ENCODE measurements at places on chromosomes 5 and 9.

DNA sequence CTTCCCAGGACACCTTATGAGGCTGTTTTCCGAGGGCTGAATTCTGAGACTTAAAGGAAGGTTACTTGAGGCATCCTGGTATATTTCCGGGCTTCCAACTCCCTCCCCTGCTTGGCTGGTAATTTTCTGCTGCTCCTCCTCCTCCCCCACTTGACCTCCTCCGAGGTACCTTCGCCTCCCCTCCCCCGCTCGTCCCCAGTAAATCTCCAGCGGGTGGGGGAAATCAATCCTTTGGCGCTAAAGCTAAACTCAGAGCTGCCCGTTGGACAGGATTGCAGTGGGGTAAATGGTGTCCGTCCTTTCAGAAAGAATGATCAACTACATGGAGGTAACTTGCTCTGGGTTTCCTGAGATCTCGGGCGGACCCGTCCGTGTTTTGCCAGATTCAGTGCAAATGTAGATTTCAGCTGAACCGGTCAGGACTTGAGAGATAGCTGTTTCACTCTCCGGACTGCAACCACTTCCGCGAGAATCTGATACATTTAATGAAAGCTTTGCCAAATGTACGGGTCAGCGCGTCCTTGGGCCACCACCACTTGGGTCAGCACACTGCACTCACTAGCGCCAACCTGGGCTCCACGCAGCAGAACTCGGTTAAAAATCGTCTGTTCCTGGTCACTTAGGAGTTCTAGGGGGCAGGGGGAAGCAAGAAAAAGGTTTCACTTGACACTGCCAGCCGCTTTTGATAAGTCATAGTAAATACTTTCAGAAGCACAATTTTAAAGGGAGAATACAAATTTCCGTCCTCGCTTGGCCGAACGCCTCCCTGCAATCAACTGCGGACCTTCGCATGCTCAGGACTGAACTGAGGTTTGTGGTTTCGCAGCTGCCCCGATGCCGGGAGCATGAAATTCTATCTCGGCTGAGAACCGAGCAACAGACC lies 4.6 kb upstream of the ISL1 start:
- no peak for DNase-seq

DNA sequence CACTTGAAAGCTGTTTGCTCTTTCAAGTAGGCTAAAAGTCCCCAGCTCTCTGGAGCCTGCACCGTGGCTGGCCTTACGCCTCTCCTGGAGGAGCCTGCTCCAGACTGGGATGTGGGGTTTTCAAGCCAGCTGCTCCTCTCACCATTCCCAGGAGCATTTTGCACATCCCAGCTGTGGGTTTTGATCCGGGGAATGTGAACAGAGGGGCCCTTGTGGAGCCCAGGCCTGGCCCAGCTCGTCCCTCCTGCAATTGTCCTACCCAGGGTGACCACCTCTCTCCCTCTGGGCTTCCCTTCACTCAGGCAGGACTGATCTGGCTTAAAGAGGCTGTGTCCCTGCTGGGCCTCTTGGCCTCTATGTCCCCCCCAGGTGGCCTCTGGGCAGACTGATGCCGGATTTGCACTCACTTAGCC lies 32.5 kb upstream of the TIFAB start:
- DNase-seq: no peak

- DNase-seq: no peak
Measured at GRCh38 chr9:69657269-69657668, 14.9 kb downstream of the APBA1 start.

GRCh38 chr5:142926549-142926948 lies 156.4 kb downstream of the ARHGAP26 start:
- DNase-seq: no peak

DNA sequence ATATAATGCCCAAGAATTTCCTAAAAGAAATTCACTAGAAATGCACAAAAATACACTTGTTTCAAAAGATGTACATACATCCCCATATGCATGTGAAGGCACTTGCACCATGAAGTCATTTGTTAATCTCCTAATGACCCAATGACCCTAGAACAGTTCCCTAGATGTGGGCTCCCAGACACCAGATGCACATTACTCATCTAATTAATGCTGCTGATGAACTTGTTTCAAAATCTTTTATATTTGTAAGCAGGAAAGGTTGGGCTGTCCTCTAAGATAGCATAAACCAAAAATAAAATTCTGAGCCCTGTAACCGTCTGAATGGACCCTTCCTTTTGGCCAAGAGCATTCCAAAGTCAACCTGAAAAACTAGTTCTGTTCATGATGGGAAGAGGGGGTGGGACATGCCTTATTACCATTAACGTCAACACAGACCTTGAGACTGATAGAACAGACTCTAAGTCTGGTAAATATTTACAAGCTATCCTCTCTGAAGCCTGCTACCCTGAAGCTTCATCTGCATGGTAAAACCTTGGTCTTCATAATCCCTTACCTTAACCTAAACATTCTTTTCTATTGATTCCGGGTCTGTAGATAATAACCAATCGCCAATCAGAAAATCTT lies 91.0 kb upstream of the DAPK1 start:
- DNase-seq: no peak

GRCh38 chr9:100294806-100295205 lies 57.9 kb downstream of the TEX10 start:
- DNase-seq: no peak

DNA sequence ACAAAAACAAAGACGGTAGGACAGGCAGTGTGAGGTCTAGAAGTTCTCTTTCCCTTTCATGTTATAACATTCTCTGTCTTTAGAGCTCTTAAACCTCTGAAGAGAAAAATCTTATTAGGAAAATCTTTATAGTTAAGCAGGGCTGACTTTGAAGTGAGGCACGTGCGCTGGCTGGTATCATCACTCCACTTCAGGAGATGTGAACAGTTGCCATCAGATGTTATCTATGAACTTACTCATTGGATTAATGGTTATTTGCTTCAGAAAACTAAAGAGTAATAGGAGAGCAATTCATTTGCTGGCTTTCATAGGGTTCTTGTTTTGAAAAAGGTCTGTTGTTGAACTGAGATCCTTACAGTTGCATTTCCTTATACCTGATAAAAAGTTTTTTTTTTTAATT lies 25.7 kb downstream of the LRRTM2 start:
- no peak for DNase-seq

DNA sequence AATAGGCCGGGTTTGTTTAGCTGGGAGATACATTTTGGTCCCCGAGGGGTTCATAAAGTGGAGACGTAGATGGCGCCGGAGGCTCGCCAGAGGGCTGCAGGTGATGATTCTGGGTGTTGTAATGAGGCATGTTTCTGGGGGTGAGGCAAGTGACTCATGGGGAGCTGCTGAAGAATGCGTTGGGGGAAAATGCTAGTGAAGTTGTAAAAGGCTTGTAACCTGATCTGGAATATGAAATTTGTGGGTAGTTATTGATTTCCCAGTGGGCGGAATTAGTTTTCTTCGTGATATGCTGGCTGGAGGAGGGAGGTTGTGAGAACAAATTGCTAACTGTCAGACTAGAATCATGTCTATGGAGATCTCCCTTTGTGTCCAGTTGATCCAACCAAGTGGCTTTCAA lies 158.3 kb downstream of the DOCK2 start:
- no peak for DNase-seq

DNA sequence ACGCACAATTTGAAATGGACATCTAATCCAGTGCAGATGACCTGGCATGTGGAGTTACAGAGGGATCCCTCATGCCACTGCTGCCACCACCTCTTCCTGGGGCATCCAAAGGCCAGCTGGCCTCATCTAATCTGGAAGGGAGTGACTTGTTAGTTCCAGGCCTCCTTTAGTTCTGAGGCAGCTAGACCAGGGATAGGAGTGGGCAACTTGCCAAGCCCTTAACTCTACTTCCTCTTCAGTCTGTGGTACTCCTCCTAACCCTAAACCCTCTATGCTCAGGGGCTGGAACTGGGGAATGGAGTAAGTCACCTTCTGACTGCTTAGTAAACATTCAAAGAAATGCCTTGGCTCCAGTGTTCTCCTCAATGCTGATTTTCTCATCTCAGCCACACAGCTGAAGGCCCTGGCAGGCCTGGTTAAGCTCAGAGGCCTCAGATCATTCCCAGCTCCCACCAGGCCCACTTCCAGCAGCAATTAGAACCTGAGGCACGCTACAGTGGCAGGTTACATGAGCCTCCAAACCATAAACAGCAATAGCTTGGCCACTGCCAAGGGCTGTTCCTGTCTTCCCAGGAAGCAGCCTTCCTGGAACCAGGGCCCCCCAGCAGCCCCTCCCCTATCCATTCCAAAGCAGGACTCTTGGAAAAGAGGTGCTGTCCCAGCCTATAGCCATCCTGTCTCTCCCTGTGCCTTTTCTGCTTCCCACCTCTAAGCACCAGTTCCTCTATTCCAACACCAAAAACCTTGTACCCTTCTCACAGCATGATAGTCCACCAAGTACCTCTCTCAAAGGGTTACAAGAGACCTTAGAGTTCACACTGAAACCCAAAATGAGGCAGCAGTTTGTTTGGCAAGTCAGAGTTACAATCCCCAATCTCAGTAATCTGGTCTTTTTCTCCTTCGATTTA lies 2.0 kb downstream of the EIF4EBP3 start:
- DNase-seq: no peak

Data from effector memory CD4-positive, alpha-beta T cell (primary cell).